ENCODE measurements at places on chromosomes 1 and 21.

DNA sequence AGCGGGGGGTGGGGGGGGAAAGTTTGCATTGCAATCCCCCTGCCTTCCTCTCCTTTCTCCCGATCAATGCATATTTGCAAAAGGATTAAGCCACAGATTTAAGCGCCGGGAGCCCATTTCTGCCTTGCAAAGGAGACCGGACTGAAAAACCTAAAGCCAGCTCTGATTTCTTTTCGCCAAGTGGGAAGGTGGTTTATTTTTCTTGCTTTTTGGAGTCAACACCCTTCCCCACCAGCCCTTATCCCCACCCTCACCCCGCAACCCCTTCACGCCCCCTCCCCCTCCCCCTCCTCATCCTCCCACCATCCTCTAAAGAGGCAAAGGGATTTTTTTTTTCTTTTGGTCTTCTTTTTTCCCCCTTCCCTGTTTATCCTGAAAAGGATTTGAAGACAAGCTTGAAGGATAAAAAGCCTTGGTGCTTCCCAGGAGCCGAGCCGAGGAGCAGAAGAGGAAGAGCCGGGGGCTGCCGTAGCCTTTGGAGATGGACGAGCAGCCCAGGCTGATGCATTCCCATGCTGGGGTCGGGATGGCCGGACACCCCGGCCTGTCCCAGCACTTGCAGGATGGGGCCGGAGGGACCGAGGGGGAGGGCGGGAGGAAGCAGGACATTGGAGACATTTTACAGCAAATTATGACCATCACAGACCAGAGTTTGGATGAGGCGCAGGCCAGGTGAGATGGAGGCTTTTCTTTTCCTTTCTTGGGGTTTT is 513 bp downstream of the PBX1 start:
- no peak for DNase-seq

GRCh38 chr21:28779914-28780313 is 212.8 kb downstream of the LTN1 start:
- DNase-seq, result no peak

GRCh38 chr1:24411963-24412362 is 1.6 kb downstream of the STPG1 start:
- no peak for DNase-seq

DNA sequence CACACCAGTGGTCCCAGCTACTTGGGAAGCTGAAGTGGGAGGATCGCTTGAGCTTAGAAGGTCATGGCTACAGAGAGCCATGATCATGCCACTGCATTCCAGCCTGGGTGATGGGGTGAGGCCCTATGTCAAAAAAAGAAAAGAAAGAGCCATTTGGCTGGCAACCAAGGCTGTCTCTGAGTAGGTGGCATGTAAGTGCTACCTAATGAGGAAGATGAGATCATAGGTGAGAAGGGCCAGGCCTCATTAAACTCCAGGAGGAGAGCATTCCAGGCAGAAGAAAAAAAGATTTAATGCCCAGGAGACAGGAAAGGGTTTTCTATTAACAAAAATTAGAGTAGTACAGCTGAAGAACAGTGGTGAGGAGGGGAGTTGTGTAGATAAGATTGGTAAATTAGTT is 103.4 kb upstream of the ZNF678 start:
- no peak for DNase-seq
